Tibial nerve (tissue), 4 donors: ENCODE measurements at places on chromosomes 11 and 22. TPM values are rescaled to one million over a fixed set of nuclear protein-coding genes. Genes with fewer than 3 reads are reported as not detected.
A peak's percentile ranks its signal among the peaks of the same experiment; 100 is the strongest.

GRCh38 chr22:17707526-17707925, 66.7 kb downstream of the BID start:
- no peaks in the 10 kb centered on the region for H3K36me3 ChIP-seq
- H3K4me1 ChIP-seq = peaks cover 6% of the 10 kb centered on the region
- no peak overlapping the region for H3K4me3 ChIP-seq
- no peak for DNase-seq
- H3K27ac ChIP-seq = peak overlapping the region; percentile 84

NOX4 gene
- 38.4 TPM for total RNA-seq

DNA sequence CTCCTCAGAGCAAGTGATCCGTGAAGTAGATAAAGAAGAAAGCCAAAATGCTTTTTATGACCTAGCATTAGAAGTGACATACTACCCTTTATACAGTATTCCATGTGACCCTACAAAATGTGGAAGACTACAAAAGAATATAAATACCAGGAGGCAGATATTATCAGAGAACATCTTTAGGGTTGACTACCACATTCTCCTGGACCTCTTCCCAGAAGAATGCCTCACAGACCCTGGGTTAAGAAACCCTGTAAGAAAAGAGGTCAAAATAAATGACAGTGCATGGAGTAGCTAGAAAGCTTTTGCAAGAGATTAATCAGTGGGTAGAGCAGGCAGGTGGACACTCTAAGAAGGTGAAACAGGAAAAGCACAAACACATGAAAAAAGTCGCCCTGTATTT, 69.2 kb downstream of the FANCF start:
- H3K4me1 ChIP-seq = no peaks in the 10 kb centered on the region

GRCh38 chr11:1341928-1342524, 32.6 kb upstream of the TOLLIP start:
- H3K36me3 ChIP-seq = no peaks in the 10 kb centered on the region
- no peak overlapping the region for H3K27ac ChIP-seq
- H3K4me3 ChIP-seq = no peak overlapping the region
- DNase-seq = no peak

DNA sequence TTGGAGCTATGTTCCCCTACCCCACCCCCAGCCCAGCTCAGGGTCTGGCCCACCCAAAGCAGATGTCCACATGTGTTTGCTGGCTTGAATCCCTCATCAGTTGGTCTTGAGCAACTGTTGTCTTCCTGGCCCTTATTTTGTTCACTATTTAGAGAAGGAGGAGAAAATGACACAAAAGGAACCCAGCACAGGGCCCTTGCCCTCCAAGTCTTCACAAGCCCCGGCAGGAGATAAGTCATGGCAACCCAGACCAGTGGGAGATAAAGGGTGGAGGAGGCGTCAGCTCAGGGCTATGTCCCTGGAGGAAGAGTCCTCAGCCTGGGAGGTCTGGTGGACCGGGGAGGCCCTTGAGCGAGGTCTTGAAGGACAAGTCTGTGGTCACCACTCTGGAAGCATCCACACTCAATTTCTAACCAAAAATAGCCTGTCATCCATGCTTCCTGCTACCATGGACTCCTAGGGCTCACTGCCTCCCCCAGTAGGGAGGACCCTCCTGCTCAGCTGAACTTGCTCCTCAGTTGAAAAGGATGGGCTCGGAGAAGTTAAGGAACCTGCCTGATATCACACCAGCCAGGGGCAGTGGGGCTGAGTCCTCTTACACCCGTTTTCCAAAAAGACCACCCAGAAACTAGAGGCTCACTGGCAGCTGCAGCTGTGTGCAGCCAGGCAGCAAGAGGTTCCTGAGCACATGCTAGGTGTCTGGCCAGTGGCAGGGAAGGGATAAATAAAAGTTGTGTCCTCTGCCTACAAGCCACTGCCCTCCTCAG, 1.8 kb upstream of the RAB3IL1 start:
- H3K27ac ChIP-seq = peak overlapping the region; percentile 92
- no peak for DNase-seq
- H3K4me1 ChIP-seq = no peaks in the 10 kb centered on the region
- no peak overlapping the region for H3K4me3 ChIP-seq
- no peaks in the 10 kb centered on the region for H3K36me3 ChIP-seq

PATE1 gene
- total RNA-seq = not detected

UPK3A gene
- not detected for total RNA-seq

GRCh38 chr11:36237391-36237790, 51.8 kb downstream of the COMMD9 start:
- H3K27me3 ChIP-seq = no peaks in the 10 kb centered on the region
- no peaks in the 10 kb centered on the region for H3K36me3 ChIP-seq
- no peak overlapping the region for H3K4me3 ChIP-seq
- H3K27ac ChIP-seq = no peak overlapping the region
- no peaks in the 10 kb centered on the region for H3K4me1 ChIP-seq

TRIM64 gene
- not detected for total RNA-seq

DNA sequence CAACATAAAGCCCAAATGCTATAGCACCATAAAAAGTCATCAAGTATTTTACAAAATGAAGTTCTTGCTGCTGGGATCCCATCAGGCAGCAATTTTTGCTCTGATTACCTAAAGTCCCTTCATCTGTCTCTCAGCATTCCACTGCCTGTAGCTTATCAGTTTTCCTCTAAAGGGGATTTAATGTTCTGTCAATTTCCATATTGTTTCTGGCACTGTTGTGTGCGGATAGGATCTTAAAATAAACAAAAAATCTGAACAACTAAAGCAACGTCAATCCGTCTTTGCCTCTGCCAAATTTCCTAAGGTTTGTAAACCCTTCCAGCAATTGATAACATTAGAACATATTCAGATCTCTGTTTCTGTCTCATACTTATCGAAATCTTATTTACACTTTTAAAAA, 1126.3 kb upstream of the RAG2 start:
- no peak for DNase-seq
- no peaks in the 10 kb centered on the region for H3K36me3 ChIP-seq
- no peaks in the 10 kb centered on the region for H3K27me3 ChIP-seq
- no peaks in the 10 kb centered on the region for H3K4me1 ChIP-seq

MMP13 gene
- total RNA-seq = not detected

COMT gene
- total RNA-seq = 237 TPM

GRCh38 chr11:36376009-36376887, 80.2 kb downstream of the PRR5L start:
- no peaks in the 10 kb centered on the region for H3K27me3 ChIP-seq

NLRP10 gene
- 0.44 TPM for total RNA-seq

DNA sequence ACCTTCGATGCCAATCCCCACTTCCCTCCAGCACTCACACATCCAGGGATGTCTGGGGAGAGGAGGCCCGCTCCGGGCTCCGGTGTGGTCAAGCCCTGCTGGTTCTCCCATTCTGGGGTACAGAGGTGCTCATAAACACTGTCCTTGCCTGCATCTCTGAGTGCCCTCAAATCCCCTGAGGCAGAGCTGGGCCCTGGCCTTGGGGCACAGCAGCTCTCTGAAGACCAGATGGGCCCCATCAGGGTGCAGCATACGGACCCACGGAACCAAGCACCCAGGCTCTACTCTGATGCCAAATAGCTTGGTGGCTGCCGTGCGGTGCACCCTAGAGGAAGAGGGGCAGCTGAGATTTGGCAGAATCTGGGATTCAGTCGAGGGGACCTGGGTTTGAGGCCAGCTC, 35.7 kb upstream of the NNMT start:
- no peak for DNase-seq
- H3K4me1 ChIP-seq = peaks cover 70% of the 10 kb centered on the region
- no peaks in the 10 kb centered on the region for H3K36me3 ChIP-seq
- peak overlapping the region; percentile 91 for H3K27ac ChIP-seq

DNA sequence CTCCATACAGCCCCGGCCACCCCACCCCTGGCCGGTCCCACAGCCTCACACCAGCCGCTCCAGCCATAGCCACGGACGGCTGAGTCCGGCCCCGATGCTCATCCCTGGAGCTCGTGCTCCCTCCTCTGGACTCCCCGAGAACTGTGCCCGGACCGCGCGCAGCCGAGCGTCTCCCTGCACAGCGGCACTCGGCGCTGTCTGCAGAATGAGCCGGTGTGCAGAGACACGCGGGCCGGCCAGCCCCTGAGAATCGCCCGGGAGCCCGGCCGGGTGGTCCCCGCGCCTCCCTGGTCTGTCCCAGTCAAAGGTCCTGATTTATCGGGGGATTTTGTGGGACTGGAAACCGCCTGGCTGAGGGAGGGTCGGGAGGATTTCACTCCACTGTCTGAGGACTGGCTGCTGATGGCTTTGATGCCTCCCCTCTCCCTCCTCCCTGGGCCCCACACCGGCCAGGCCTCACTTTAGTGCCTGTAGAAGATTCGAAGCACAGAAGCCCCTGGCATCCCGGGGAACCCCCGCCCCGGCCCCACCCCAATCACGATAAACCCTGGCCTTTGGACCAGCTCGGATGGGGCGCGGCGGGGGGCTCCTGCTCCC, 102.7 kb downstream of the BRD1 start:
- H3K4me3 ChIP-seq = no peak overlapping the region
- no peaks in the 10 kb centered on the region for H3K36me3 ChIP-seq
- peaks cover 6% of the 10 kb centered on the region for H3K4me1 ChIP-seq
- no peak overlapping the region for H3K27ac ChIP-seq
- H3K27me3 ChIP-seq = no peaks in the 10 kb centered on the region

DNA sequence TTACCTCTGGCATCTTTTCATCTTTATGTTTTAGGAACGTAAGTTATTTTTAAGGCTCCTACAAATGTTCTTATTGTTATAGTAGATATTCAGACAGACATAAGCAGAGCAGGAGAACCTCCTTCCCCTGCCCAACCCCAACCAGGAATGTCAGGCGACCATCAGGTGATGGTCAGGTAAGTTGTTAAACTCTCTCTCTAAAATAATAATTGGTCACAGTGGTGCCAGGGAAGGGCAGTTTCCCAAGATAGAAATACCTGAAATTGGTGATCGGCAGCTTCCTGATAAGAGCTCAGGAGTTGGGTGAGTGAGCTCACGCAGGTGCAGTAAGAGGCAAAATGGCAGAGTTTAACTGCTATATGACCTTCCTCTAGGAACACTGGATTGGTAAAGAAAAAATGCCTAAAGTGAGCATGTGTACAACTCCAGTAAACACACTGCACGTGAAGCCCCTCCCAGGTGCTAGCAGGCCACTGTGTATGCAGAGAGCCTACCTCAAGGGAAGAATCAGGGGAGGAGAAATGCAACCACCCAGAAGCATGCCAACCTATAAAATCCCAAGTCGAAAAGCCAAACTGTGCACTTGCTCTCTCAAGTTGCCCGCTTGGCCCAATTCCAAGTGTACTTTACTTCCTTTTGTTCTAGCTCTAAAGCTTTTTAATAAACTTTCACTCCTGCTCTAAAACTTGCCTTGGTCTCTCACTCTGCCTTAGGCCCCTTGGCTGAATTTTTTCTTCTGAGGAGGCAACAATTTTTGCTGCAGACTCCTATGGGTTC, 273.9 kb downstream of the SBF2 start:
- DNase-seq = peak; percentile 48
- no peaks in the 10 kb centered on the region for H3K27me3 ChIP-seq
- H3K4me1 ChIP-seq = peaks cover 7% of the 10 kb centered on the region
- no peak overlapping the region for H3K4me3 ChIP-seq
- no peaks in the 10 kb centered on the region for H3K36me3 ChIP-seq

GRCh38 chr11:72741429-72741833, 10.8 kb downstream of the ARAP1 start:
- peak overlapping the region; percentile 72 for H3K27ac ChIP-seq
- no peaks in the 10 kb centered on the region for H3K27me3 ChIP-seq
- H3K4me3 ChIP-seq = no peak overlapping the region
- no peak for DNase-seq
- peaks cover 65% of the 10 kb centered on the region for H3K4me1 ChIP-seq

DNA sequence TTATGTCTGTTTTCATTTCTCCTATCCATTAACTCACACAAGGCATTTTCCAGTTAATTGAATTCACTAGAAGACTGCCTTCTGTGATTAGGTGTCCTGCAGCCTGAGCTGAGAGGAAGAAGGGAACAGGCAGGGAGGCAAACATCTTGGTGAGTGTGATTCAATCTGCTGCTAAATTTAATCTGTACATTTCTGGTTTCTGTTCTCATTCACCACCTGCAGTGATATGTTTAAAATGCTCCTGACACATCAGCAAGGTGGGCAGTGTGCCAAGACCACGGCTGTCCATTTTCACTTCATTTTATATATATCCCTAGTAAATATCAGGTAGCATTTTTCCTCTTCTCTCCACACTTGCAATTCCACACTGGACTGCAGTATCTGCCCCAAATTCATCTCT, 416.5 kb downstream of the TMEM135 start:
- H3K4me1 ChIP-seq = no peaks in the 10 kb centered on the region
- H3K36me3 ChIP-seq = no peaks in the 10 kb centered on the region
- H3K4me3 ChIP-seq = no peak overlapping the region
- DNase-seq = no peak

- H3K27ac ChIP-seq = no peak overlapping the region
- H3K4me3 ChIP-seq = no peak overlapping the region
- no peaks in the 10 kb centered on the region for H3K4me1 ChIP-seq
- H3K36me3 ChIP-seq = no peaks in the 10 kb centered on the region
These were observed 533.9 kb upstream of the CCDC90B start for GRCh38 chr11:83819931-83820549.

- no peaks in the 10 kb centered on the region for H3K36me3 ChIP-seq
- DNase-seq = no peak
- no peaks in the 10 kb centered on the region for H3K27me3 ChIP-seq
- no peak overlapping the region for H3K27ac ChIP-seq
These were observed 106.8 kb downstream of the CCDC83 start for GRCh38 chr11:85961930-85962363.

GRCh38 chr11:81098471-81098870, 1635.2 kb downstream of the FAM181B start:
- H3K4me1 ChIP-seq = no peaks in the 10 kb centered on the region
- H3K4me3 ChIP-seq = no peak overlapping the region
- H3K27me3 ChIP-seq = no peaks in the 10 kb centered on the region
- no peak overlapping the region for H3K27ac ChIP-seq
- no peaks in the 10 kb centered on the region for H3K36me3 ChIP-seq

DNA sequence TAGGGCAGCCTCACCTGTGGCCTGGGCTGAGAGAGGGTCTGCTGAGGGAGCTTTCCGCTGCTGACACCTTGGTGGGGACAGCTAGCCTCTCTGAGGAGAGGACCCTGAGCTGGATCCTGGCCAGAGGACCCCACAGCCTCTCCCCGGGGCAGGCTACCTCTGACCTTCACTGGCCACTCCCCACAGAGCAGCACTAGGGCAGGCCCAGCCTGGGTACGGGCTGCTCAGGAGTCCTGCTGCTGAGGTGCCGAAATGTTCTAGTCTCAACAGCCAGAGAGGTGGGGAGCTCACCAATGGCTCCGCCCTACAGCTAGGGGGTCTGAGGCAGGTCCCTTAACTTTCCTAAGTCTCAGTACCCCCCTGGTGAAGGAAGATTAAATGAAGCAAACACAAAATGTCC, 47.5 kb downstream of the SGSM3 start:
- no peaks in the 10 kb centered on the region for H3K36me3 ChIP-seq
- H3K4me1 ChIP-seq = no peaks in the 10 kb centered on the region
- no peaks in the 10 kb centered on the region for H3K27me3 ChIP-seq
- H3K4me3 ChIP-seq = no peak overlapping the region
- DNase-seq = no peak
- no peak overlapping the region for H3K27ac ChIP-seq

- no peak overlapping the region for H3K27ac ChIP-seq
- no peak overlapping the region for H3K4me3 ChIP-seq
- no peaks in the 10 kb centered on the region for H3K27me3 ChIP-seq
- DNase-seq = no peak
- peaks cover 13% of the 10 kb centered on the region for H3K4me1 ChIP-seq
- no peaks in the 10 kb centered on the region for H3K36me3 ChIP-seq
These were observed 63.0 kb downstream of the TNRC6B start for GRCh38 chr22:40240686-40241085.
